OCI-LY7 (cell line): ENCODE measurements at places on chromosomes 16 and 17. TPM values are rescaled to one million over a fixed set of nuclear protein-coding genes. Genes with fewer than 3 reads are reported as not detected.

DNA sequence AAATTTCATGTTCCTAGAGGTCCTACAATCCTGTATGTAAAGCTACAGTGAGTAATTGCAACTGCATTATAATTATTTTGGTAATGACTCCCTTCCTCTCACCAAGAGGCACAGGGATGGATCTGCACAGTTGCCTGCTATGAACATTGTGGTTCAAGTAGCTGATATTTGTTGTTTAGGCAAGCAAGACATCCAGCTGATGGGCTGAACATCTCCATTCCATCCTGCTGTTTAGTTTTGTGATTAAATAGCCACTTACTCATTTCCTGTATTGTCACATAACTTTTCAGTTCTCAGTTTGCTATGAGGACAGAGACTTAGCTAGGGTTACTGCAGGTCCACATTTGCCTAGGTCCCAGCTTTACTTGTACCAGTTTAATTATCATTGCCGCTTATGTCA, 181.2 kb upstream of the TBX2 start:
- no peak for DNase-seq

GRCh38 chr16:9650284-9650683, 531.9 kb downstream of the GRIN2A start:
- no peak for DNase-seq

DNA sequence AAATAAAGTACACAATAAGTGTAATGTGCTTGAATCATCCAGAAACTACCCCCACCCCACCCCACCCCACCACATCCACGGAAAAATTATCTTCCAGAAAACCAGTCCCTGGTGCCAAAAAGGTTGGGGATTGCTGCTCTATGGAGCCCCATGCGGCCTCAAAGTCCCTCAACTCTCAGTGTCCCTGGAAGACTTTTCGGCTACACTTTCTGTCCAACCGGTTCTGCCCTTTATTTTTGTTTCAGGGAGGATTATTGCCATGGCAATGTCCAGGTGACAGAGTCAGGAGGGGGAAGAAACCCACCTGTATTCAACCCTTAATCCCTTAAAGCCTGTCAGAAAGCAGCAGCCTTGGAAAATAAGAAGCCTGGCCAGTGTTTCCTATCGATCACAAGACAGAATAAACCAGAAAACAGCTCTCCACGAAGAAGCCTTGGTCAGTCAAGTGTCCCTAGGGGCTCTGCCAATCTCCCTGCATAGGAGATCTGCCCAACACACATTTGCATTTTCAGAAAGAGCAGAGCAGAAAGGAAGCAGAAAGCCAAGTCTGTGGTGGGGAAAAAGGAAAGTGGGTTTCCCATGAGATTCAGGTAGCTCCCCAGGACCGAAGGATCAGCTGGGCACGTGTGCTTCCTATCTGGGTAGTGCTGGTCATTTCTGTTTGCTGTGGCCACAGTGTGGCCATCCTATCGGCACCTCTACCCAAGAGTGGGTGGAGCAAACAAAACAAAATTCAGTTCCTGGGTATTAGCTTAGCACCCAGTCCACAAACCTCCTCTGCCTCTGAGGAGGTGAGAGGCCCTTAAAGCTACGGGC, 342.7 kb downstream of the SOX9 start:
- no peak for DNase-seq

- no peak for DNase-seq
These were observed 311.5 kb downstream of the RBFOX1 start for GRCh38 chr16:7644176-7644575.

- no peak for DNase-seq
These were observed 43.0 kb upstream of the MYOCD start for GRCh38 chr17:12622726-12623125.

- peak; percentile 85 for DNase-seq
These were observed 13.2 kb downstream of the AANAT start for GRCh38 chr17:76480632-76481031.

DNA sequence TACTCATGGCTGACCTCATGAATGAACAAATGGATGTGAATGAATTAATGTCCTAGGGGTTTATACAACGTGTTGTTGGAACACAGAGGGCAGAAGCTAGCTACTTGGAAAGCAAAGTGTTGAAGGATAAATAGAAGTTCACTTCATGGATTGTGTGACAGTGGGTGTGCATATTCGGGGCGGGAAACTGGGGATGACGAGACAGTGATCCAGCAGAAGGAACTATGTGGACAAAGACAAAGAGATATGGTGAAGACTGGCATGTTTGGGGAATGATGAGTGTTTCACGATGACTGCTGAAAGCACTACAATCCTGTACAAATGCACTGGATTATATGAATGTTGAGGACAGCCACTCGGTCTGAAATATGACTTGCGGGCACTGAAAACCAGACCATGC, 250.5 kb upstream of the C16orf82 start:
- no peak for DNase-seq

RGS11 gene
- total RNA-seq, result not detected in 2 replicates
